Stimulated activated CD4-positive, alpha-beta T cell treated with anti-CD3 and anti-CD28 coated beads, TNF-alpha, amount 100 ng/mL, for 24 hours (primary cell): ENCODE measurements at places on chromosomes 1 and 21.

DNA sequence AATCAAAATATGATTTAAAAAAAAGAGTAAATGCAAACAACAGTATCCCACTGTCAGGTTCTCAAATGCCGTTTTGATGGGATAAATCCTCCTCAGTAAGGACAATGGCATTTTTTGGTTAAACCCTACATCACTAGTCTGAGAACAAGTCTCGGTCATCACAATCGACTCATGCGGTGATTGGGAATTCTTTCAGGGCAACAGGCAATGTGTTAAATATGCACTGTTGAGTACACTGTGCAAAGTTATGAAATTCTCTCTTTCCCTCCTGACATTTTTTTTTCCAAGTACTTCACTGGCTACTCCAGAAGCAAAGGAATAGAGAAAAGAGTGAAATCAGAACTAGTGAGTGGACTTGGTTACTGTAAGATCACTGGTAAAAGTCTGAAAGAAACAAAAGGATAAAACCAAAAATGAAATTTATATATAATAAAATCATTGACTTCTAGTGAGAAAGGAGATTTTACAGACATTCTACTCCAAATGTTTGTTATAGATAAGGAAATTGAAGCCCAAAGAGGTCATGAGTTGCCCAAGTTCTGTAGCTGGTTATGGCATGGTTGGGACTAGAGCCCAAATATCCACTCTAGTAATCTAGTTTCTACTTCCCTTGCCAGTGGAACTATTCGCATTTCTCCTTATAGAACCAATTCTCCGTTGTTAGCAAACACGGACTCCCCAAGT lies 111.3 kb downstream of the TGFBR3 start:
- DNase-seq: no peak

GRCh38 chr1:220448217-220448616 lies 79.7 kb upstream of the MARK1 start:
- no peak for DNase-seq

DNA sequence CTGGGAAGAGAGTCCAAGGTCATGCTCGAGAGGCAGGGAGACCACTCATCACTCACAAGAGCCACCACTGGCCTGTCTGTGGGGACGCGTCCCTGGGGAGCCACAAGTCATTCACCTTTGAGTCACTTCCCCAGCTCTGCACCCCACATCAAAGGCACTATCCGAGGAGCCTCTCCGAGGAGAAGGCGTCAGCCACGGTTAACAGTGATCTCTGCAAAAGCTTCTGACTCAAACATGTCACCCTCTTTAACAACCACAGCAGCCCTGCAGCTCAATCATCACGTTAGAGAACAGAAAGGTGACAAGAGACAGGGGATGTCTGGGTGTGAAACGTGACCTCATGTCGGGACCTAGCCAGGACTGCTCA lies 9.0 kb downstream of the LRRC47 start:
- no peak for DNase-seq

- no peak for DNase-seq
Observed at GRCh38 chr1:107555578-107555977, 409.4 kb downstream of the VAV3 start.

DNA sequence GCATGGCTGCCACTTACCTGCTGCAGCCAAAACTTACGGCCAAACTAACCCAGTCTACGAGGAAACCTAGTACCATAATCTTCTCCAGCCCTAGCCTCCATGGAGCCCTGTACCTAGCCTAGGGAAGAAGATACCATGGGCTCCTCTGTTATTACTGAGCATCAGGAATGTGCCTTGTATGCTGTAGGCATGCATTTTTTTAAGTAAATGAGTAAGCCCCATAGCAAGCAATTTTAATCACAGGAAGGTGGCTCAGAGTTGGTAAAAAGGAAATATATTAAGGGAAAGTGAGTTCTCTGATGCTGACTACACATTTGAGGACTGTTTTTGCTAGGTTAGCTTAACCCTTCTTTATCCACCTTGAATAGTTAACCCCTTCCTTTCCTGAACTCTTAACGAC lies 21.2 kb downstream of the NFASC start:
- no peak for DNase-seq

DNA sequence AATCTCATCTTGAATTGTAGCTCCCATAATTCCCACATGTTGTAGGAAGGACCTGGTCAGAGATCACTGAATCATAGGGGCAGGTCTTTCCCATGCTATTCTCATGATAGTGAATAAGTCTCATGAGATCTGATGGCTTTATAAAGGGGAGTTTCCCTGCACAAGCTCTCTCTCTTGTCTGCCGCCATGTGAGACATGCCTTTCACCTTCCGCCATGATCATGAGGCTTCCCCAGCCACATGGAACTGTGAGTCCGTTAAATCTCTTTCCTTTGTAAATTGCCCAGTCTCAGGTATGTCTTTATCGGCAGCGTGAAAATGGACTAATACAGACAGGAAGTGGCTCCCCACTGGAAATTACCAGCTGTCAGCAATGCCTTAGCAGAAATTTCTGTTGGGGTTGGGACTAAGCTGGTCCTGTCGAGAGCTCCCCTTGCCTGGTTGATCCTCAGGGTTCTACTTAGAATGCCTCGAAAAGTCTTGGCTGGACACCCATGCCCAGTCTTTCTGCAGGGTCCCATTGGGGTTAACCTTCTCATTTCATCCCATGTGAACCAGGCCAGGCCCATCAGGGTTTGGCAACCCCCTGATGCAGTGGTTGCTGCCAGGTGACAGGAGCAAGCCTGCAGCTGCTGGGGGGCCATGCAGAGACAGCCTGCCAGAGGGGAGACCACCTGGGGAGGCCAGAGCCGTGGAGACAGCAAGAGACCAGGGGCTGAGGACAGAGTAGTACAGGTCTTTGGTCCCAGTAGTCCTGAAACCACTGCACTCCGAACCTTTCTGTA lies 2.8 kb upstream of the ABCG1 start:
- no peak for DNase-seq

- no peak for DNase-seq
Observed at GRCh38 chr1:164765557-164765956, 206.6 kb downstream of the PBX1 start.

DNA sequence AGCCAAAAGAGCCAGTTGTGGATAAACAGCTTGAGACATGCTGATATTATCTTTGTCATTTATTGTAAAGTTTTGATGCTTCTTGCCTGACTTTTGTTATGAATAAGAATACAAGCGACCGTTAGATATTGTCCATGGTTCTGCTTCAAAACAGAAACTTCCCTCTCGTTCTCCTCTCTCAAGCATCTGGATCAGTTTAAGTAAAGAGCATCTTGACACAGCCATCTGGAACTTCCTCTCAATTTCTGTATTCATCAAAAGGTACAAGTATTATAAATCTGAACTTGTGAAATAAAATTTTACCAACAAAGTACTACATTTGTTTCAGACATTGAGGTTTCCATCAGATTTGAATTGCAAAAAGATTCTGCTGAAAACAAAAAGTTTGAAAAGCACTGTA lies 36.4 kb upstream of the CLDN14 start:
- no peak for DNase-seq

- DNase-seq: no peak
Observed at GRCh38 chr1:162178432-162178831, 108.9 kb downstream of the NOS1AP start.
